Osteocyte (in vitro differentiated cells): ENCODE measurements at places on chromosomes 7 and 10. TPM values are rescaled to one million over a fixed set of nuclear protein-coding genes. Genes with fewer than 3 reads are reported as not detected.

DNA sequence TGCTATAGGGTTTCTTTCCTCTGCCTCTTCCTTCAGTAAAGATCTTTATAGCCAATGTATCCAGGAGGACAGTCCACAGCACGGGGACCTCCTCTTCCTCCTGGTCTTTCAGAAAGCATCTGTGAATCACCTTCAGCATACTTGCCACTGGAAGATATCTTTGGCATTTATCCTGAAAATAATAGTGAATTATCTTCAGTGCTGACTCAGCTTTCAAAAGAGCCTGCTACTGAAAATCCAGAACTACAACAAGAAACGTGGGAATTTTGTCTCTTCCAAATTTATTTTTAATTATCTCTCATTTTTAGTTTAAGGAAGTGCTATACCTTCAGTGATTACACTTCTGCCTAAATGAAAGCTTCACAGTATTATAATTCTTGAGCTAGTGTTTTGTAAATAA is 7.6 kb upstream of the UNC5B start:
- no peak for DNase-seq

DNA sequence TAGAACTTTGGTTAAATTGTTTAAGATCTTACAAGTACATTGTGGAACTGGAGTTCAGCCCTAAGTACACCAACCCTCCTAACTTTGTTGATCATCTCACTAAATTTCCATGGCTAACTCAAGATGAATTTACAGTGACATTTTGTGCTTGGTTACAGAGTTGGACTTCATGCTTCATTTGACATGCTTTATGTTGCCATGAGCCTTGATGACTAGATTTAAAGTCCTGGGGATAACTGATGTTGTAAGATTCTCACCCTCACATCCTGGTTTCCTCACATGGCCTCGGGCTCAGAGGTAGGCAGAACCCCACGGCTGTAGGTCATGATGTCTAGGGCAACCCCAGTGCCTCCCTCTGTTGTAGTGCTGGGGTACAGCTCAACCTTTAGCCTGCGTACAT is 397.2 kb upstream of the IGFBP3 start:
- no peak for DNase-seq

DNA sequence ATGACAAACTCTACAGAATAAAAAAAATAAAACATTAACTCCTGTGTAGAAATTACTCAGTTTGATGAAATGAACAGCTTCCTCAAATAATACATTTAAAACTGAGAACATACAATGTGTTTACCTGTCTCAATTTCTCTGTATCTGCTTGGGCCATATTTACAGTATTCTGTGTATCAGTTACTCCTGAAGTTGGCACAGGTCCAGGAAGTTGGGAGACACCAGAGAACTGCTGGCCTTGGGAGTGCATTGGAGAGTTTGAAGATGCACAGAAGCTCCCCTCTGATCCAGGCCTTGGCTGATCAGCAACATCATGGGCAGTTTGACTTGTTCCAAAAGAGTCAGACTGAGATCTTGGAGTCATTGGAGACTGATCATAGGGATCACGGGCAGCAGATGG is 155.1 kb downstream of the GALNT11 start:
- no peak for DNase-seq

GRCh38 chr10:104339469-104340110 is 1.3 kb upstream of the ITPRIP start:
- DNase-seq: no peak

- no peak for DNase-seq
These were observed 1.1 kb downstream of the EGFR start for GRCh38 chr7:55019691-55020465.

- no peak for DNase-seq
These were observed 25.6 kb downstream of the STYXL1 start for GRCh38 chr7:76022026-76022780.

GRCh38 chr10:110305767-110306451 is 1.2 kb upstream of the SMNDC1 start:
- no peak for DNase-seq

GRCh38 chr10:22002591-22003176 is 846 bp downstream of the DNAJC1 start:
- no peak for DNase-seq

DNA sequence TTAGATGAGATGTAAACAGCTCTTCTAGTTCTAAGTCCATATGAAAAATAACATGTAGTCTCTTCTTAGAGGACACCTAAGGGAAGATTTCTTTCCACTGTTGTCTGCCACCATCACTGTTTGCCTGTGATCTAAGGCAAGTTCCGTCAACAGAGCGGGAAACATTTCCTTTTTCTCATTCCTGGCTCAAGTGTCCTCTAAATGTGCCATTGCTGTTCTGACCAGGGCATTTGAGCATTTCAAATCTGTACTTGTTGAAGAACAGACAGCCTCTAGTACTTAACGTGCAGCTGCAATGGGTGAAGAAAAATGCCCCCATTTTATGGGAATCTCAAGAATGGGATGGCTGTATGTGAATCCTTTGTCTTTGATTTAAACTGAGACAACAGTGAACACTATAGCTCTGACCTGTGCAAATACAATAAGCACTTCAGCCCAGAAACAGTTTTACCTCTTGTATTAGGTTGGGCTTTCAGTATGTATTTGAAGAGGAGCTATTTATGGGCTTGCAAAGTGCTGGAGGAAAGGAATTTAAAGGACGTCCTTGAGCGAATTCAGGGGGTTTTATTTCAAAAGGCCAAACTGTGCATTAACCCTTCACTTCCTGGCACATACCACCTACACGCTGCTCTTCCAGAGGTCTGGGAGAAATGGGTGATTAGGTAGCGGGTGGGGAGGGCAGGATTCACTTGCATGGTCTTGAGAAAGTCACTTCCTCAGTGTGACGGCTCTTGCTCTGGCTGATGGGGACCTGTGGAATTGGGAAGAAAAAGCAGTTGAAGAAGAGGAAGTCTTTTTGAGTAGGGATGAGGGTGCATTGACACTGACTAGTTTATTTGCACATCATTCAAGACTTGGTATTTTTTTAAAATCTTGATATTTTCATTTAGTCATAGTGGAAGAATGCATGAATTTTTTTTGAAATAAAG is 66.1 kb downstream of the THNSL1 start:
- no peak for DNase-seq

- DNase-seq: peak; percentile 82
These were observed 98.8 kb downstream of the OAT start for GRCh38 chr10:124319926-124320391.

GRCh38 chr7:43392638-43393330 is 190.1 kb upstream of the STK17A start:
- DNase-seq: no peak

DNA sequence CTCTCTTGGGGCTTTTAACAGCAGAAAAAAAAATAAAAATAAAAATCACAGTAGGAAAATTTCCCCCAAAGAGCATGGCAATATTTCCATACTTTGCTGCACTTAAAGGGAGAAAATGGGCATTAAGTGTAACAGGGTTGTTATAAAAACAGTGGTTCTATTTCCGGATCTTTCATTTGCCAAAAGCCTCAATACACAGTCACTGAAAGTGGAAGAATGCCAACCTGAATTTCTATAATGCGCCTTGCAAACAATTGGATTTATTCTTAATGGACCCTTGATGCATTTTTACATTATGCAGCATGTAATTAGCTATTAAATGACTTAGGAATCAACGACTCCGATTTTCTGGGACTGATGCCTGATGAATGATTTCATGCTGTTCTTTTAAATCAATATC is 127.6 kb upstream of the NANOS1 start:
- no peak for DNase-seq

DNA sequence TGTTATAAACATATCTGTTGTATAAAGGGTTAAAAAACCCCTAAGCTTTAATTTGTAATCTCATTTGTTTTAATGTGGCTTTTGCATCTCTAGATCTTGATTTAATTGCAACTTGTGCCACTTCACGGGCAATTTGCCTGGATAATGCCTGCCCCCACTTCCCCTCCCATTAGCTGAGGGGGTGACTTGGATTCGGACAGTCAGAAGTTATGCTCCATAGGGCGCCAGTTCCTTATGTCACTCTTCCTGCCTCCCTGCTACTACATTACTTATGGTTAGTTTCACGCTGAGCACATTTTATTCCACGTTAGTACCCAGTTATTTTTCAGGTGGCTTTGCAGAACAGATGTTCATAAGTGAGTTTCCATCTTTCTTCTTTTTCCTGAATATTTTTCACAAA is 1015.2 kb upstream of the PHF14 start:
- DNase-seq: no peak

AKR1D1 gene
- total RNA-seq: not detected in 2 replicates

FAM149B1 gene
- 21.4 TPM in 2 replicates for total RNA-seq

MICALL2 gene
- total RNA-seq: 55.9 and 63.1 TPM in 2 replicates

IFIT1B gene
- total RNA-seq: not detected in 2 replicates

SAP25 gene
- 1.5 TPM in 1 of 2 replicates, not detected in the other for total RNA-seq
